ENCODE measurements at places on chromosomes 5 and 9.

DNA sequence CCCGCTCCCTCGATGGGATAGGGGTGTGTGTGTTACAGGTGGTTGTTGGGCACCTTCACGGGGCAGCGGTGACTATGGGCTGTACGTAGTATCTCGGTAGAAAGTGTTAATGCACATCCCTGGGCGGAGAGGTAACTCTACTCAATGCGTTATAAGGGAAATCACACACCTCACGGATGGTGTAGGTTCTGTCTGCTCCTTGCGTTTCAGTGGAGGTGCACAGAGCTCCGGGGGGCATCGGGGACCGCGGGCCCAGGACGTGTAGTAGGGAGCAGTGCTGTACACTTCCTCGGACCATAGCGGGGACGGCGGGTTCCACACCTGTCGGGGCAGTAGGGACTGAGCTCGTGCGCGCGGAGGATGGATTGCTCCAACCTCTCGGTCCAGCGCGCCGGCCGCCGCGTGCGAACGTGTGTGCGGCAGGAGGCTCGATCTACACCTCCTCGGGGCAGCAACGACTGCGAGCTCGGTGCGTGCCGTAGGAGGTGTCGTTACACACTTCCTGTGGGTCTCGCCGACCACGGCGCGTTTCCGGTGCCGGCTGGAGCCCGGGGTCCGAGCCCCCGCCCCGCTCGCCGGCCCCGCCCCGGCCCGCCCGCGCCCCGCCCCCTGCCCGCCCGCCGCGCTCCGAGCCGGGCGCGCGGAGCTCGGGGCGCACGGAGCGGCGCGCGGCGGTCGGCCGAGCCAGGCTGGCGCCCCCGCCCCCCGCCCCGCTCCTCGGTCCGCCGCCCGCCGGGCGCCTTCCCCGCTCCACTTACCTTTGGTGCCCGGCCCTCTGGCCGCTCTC, at the start of gene KIAA1958:
Gene KIAA1958 (plus strand): TSS at position 607 of the 787 bp plus-strand sequence. CDS start 87,254 bp downstream, outside the sequence.
- peak; percentile 96 for DNase-seq

- peak; percentile 29 for DNase-seq
Measured at GRCh38 chr5:943918-944620, 51.4 kb downstream of the TRIP13 start.

DNA sequence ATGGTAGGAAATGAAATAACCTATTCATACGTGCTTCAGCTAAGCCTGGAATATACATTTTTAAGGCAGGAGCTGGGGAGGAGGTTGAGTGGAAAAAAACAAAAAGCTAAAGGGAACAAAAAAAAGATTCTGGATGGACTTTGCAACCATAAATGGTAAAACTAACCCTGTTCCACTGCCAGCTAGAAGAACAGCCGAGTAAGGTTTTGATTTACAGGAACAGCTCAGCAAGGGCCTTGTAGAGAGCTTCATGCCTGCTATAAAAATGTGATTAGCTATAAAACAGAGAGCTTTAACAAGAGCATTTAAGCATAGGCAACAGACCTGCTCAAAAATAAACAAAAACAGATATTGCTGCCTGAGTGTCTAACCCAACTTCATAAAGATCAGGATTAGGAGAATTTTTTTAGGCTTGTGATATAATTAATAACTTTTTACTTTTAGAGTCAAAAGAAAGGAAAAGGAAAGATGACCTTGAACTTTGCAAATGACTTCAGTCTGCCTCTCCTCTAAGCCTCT, 194.8 kb downstream of the FBXL7 start:
- no peak for DNase-seq

GRCh38 chr9:129962889-129963703, 79.9 kb downstream of the FNBP1 start:
- DNase-seq = no peak

GRCh38 chr5:137688210-137688840, 47.6 kb downstream of the KLHL3 start:
- no peak for DNase-seq

DNA sequence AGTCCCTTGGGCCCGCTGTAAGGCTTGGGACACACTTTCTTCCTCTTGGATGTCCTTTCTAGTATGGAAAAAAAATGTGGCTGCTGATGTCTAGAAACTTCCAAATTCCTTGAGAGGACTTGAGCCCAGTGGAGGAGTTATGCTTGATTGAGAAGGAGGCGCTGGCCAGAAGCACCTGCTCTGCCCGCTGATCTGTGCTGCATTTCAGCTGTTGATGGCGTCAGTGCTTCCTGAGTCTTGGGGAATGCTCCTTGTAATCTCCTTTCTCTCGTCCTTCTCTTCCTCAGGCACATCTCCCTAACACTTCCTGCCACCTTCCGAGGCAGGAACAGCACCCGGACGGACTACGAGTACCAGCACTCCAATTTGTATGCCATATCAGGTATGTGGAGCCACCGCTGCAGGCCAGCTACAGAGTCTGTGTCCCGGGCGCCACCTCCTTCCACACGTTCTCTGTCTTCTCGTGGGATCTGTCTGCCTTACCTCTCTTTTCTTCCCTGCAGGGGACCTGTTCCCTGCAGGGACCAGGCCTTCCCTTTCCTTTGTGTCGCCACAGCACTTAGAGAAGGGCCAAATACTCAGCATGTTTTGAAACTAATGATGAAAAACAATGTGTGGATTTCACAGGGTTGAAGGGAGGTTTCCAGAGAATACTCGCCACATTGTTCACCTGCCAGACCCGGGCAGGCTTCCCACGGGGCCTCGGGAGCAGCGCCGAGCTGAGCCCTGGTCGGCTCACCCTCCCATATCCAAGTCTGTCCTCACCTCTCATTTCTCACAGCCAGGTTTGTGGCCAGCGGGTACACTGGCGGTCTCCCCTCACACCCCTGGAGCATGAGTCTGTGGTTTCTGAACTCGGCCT, 95.2 kb downstream of the MVB12B start:
- DNase-seq = no peak

- peak; percentile 60 for DNase-seq
Measured at GRCh38 chr9:122158202-122158601, 1.4 kb downstream of the NDUFA8 start.

DNA sequence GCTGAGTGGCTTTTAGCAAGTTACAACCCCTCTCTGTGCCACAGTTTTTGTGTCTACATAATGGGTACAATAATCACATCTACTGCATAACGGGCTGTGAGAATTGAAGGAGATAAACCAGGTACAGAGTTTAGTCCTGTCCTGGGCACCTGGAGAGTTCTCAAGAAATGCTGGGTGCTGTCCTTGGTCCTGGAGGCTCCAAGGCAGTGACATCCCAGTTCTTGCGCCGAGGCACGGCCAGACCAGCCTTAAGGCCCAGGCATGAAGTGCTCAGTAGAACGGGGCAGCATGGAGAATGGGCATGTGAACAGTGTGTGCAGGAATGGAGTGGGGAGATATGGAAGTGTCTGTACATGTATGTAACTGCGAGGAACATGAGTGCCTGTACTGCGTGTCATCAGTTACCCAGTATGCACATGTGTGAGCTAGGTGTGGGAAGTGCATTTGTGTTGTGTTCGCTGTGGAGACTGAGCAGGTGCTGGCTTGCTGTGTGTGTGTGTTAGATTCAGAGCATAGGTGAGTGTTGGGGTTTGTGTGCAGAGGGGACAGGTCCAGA, 6.3 kb upstream of the UNC5A start:
- no peak for DNase-seq

DNA sequence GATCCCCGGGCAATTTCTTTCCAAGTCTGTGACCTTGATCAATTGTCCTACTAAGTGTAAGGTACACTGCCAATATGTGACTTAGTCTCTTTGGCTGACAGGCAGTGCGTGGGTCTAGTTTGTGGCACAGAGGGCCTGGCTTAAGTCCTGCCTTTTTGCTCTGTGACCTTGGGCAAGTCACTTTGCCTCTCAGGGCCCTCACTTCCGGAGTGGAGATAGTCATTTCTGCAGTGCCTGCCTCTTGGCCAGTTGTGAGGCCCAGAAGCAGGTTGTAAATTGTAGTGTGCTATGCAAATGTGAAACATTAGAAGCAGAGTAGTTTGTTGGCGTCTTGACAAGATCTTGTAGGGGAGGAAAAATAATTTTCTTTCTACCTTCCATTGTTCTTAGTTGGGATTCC, 39.0 kb downstream of the KIF4B start:
- no peak for DNase-seq

- no peak for DNase-seq
Measured at GRCh38 chr5:171306166-171306565, 2.9 kb upstream of the TLX3 start.

DNA sequence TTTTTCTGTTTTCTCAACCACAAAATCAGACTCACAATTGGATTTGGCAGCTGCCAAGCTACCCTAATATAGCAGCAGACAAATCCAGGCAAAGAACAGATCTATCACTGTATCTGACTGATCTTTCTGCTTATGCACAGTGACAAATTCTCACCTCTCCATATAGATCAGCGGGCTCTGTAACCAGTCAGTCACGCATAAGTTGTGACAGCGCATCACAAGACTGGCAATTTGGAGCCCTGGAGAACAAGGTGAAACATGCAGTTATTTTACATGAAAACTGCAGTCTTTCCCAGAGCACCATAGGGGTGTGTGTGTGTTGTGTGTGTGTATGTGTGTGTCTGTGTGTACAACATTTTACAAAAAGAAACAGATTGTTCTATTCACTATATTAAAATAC, 37.7 kb downstream of the RORB start:
- DNase-seq = no peak

DNA sequence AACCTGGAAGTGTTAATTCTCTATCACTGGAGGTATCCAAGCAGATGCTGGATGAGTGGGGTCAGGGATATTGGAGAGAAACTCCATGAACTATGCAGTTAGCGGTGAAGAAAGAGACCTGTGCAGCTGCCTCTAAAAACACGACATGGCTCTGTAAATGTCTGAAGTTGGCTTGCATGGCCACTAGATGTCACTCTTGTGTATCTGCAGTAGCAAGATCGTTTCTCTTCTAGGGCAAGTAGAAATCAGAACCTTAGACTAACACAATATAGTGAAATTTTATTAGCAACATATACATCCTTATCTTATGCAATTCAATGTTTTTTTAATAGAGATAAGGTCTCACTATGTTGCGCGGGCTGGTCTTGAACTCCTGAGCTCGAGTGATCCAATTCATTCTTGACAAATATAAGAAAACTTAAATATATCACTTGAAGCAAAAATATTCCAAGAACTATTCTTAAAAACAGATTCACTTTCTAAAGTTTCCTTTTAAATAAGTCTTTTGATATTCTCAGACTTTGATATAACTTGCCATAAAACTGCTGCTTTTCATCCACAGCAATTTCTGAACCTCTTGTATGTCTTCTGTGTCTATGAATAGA, 2.9 kb downstream of the OR2S2 start:
- peak; percentile 65 for DNase-seq

- DNase-seq = no peak
Measured at GRCh38 chr5:14038341-14038959, 94.0 kb upstream of the DNAH5 start.

GRCh38 chr5:142685418-142686209, at the start of gene FGF1:
FGF1 (minus strand) TSS chr5:142686090; CDS start chr5:142614127, 71,963 bp downstream.
- DNase-seq = peak; percentile 76

DNA sequence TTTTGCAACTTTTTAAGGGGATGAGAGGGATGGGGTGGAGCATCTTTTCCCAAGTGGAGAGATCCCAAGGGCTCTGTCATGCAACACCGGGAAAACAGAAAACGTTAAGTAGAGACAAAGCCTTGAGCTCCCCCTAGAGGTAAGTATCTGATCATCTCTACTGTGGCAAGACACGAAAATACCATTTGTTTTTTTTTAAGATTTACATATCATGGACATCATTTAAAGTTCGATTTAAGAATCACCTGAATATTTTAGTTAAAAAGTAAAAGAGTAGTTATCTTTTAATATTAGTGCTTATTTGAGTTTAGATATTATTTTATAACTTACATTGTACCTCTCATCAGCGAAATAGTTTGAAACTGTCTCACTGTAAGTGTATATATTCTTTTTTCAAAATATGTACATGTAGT, 200.4 kb downstream of the LRRC70 start:
- DNase-seq = peak; percentile 77

- no peak for DNase-seq
Measured at GRCh38 chr5:132812781-132813598, at the start of gene SOWAHA. SOWAHA (plus strand) TSS chr5:132813302; CDS start chr5:132813622, 320 bp downstream.

DNA sequence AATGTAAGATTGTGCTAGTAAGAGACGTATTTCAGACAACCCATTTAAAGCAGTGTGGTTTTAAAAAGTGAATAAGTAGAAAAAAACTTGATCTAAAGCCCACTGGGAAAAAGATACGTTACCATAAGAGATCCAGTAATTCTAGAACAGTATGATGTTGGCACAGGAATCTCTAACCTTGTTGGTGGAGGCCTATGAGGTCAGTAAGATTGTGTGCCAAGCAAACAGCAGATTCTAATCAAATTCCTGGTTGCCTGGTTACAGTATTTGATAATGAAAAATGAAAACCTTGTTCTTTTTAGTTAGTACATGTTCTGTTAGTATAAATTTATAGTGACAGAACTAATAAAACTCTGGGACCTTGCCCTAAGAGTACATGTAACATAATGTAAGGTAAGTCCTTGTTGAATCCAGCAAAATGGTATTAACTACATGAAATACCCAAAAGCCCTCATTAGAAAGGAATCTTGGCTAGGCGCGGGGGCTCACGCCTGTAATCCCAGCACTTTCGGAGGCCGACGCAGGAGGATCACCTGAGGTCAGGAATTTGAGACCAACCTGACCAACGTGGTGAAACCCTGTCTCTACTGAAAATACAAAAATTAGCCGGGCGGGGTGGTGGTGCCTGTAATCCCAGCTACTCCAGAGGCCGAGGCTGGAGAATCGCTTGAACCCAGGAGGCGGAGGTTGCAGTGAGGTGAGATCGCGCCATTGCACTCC, 33.2 kb upstream of the DMXL1 start:
- peak; percentile 20 for DNase-seq

- DNase-seq = no peak
Measured at GRCh38 chr5:61734966-61735365, 402.9 kb downstream of the ZSWIM6 start.

DNA sequence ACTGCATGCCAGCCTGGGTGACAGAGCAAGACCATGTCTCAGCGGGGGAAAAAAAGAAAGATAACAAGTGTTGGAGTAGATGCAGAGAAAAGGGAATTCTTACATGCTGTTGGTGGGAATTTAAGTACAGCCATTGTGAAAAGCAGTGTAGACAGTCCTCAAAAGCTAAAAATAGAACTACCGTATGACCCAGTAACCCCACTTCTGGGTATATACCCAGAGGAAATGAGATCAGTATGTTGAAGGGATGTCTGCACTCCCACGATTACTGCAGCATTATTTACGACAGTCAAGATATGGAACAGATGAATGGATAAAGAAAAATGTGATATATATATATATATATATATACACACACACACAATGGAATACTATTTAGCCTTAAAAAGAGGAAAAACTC, 225.3 kb upstream of the SLC24A2 start:
- no peak for DNase-seq

DNA sequence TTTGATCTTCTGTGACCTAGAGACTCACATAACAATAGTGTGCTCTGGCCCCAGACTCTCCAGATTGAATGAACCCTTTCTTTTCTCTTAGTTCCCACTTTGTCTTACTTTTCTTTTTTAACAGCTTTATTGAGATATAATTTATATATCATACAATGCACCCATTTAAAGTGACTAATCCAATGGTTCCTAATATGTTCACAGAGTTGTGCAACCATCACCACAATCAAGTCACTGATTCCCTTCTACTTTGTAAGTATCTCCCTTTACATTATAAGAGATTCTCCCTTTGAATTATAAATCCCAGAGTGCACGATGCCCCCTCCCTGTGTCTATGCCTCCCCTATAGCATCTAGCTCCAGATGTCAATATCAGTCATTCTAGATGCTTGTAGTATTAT, 172.4 kb downstream of the HINT1 start:
- DNase-seq = no peak

GRCh38 chr5:80967500-80968181, 7.5 kb downstream of the RASGRF2 start:
- DNase-seq = no peak
